Hindlimb muscle (tissue), 1 donor: ENCODE measurements at places on chromosomes 1 and 21. TPM values are rescaled to one million over a fixed set of nuclear protein-coding genes. Genes with fewer than 3 reads are reported as not detected.
A peak's percentile ranks its signal among the peaks of the same experiment; 100 is the strongest.

Gene PRAMEF20
- not detected for polyA plus RNA-seq

Gene PLA2G2A
- polyA plus RNA-seq: 3.6 TPM

DNA sequence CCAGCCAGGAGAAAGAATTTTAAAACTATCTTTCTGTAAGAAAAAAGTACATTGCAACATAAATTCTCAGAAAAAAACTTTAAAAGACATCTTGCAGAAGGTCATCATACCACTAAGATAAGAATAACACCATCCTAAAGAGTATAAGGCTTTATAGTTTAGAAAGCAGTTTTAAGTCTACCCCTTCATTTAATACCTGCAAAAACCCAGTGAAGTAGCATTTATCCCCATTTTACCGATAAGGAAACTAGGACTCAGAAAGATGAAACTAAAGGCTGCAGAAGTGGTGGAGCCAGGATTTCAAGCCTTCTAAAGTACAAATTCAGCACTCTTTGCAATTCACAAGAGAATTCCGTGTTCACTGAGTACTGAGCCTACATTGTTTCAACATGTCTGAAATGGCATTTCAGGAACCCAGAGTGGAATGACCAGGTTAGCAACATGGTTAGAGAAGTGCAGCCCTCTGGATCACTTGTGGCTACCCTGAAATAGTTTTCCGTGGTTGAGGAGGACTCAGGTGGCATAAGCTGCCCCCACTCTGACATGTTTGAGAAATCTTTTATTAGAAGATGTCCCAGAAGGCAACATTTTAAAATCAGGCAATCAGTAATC lies 6.7 kb downstream of the MYCL start:
- no peak for DNase-seq

Gene GBP5
- 0.34 TPM for polyA plus RNA-seq

Gene KIRREL1
- polyA plus RNA-seq: 28.7 TPM

GRCh38 chr1:239891621-239892358 lies 199.9 kb upstream of the FMN2 start:
- DNase-seq: no peak

Gene GOLPH3L
- polyA plus RNA-seq: 19.7 TPM

DNA sequence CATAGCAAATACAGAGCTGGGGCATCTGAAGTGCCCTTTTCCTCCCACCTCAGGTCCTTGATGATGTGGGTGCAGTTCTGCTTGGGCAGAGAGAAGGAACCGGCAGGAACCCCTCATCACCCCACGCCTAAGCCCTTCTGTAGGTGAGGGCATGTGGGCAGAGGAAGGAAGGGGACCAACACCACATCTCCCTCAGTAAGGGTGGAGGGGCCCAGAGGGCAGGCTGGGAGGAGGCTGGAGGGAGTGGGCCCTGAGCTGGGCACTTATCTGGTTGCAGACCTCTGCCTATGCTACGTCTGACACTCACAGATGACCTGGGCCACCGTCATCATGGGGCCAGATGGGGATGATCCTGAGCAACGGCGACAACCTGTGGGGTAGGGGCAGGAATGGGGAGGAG lies 11.0 kb downstream of the ZNF687 start:
- no peak for DNase-seq

DNA sequence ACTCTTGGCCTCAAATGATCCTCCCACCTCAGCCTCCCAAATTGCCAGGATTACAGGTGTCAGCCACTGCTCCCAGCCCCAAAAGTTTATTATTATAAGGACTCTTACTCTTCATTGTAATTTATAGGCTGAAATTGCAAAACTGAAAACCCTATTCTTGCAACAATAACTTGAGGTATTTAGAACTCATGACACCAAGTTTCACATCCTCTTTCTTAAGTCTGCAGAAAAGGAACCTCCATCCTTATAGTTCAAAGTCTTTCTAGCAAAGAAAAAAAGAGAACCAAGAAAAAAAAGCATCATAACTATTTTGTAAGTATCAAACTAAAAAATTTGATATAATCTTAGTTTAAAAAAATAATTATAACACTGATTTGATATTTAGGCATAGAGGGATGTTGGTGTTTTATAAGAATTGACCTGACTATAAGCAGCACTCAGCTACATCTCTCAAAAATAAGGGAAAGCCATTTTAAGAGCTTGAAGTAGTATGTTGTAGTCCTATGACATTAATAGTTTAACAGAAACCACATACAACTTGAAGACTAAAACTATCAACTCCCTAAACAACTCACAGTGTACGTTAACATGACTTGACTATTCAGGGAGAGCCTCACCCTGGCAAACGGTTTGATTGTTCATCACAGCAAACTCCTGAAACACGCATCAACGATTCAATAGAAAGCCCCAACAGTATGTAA lies 122.4 kb downstream of the AKT3 start:
- DNase-seq: no peak

GRCh38 chr1:14924455-14925331 lies 228.9 kb upstream of the TMEM51 start:
- peak; percentile 69 for DNase-seq

Gene VWA5B1
- polyA plus RNA-seq: 0.15 TPM

DNA sequence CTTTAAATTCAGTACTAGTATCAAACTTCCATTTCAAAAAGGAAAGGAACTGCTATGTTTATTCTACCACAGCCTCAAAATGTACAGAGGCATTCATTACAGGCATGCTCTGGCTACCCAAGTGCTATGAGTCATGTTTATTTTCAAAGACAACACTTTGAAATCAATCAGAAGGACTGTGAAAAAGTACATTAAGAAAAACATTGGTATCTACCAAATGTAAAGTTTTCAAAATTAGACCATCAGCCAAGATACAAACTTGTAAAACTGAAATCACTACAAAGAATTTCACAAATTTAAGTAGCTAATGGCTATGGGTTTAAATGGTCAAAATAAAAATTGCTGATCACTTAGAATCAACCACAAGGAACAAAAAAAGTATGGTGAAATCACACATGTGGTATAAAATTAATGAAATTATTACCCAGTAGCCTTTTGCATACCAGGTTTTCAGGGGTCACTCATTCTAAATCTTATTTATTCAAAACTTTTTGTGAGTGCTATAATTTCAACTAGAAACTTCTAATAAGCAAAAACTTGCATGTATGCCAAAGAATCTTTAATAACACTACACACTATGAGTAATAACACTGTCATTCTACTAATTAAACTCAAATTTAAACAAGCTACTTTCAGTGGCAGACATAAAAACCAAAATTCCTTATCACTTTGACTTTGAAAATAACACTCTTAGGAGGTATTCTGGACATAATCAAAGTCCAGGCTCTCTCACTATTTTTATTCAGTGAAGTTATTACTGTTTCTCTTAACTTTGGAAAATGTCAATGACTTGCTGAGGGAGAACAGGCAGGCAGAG lies 49.2 kb downstream of the ENAH start:
- no peak for DNase-seq

Gene LEFTY2
- 3.3 TPM for polyA plus RNA-seq

- no peak for DNase-seq
Observed at GRCh38 chr1:64981601-64982533, 15.5 kb upstream of the JAK1 start.
